NCI-H1436 treated with DMSO at 0.1 percent for 48 hours (cell line): ENCODE measurements at places on chromosomes 1 and 21.

DNA sequence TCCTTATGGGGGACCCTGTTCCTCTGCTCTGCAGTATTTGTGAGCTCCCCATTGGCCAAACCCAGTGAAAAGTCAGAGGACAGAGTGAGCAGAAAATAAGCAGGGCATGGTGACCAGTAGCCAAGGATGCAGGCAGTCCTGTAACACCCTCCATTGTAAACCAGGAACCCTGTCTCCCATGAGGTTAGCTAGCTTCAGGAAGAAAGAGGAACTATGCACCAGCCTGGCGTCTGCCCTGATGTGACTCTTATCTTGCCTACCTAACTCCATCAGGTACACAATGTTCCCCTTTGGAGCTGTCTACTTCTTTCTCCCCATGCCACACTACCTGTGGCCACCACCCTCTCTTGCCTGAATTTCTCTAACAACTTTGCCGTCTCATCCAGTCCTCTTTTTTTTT, 119.2 kb downstream of the LRIG2 start:
- DNase-seq: no peak

GRCh38 chr1:160428655-160429054, 28.3 kb downstream of the VANGL2 start:
- no peak for DNase-seq

DNA sequence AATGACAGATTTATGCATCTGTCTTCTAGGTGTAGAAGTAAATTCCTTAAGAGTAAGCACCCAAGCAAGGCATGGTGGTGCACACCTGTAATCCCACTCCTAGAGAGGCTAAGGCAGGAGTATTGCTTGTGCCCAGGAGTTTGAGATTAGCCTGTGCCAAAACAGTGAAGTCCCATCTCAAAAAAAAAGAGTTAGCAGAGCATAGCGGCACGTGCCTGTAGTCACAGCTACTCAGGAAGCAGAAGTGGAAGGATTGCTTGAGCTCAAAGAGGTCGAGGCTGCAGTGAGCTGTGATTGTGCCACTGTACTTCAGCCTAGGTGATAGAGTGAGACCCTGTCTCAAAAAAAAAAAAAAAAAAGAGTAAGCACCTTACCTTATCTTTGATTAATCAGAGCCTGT, 15.1 kb upstream of the TIPRL start:
- DNase-seq: no peak

- DNase-seq: no peak
These were observed 102.8 kb upstream of the SERTAD4 start for GRCh38 chr1:210129759-210130158.

- DNase-seq: no peak
These were observed 98.0 kb downstream of the WDR4 start for GRCh38 chr21:42781150-42781970.

- DNase-seq: peak; percentile 79
These were observed 14.5 kb upstream of the IKBKE start for GRCh38 chr1:206455666-206456344.

DNA sequence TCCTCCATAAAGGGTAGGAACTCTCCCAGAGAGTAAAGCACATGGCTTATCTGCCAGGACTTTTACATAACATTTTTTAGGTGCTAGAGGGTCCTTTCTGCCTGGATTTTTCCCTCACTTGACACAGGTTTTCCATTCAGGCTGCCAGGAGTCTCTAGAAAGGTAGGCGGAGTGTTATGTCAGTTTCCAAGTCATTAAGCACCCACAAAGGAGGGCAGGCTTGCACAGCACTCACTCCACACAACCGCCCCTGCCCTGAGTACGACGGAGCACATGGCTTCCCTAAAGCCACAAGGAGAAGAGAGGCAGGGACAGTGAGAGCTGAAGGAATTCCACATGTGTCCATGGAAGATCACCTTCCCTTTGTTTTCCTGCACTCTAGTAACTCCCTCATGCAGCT, 55.7 kb downstream of the CAPZB start:
- no peak for DNase-seq

DNA sequence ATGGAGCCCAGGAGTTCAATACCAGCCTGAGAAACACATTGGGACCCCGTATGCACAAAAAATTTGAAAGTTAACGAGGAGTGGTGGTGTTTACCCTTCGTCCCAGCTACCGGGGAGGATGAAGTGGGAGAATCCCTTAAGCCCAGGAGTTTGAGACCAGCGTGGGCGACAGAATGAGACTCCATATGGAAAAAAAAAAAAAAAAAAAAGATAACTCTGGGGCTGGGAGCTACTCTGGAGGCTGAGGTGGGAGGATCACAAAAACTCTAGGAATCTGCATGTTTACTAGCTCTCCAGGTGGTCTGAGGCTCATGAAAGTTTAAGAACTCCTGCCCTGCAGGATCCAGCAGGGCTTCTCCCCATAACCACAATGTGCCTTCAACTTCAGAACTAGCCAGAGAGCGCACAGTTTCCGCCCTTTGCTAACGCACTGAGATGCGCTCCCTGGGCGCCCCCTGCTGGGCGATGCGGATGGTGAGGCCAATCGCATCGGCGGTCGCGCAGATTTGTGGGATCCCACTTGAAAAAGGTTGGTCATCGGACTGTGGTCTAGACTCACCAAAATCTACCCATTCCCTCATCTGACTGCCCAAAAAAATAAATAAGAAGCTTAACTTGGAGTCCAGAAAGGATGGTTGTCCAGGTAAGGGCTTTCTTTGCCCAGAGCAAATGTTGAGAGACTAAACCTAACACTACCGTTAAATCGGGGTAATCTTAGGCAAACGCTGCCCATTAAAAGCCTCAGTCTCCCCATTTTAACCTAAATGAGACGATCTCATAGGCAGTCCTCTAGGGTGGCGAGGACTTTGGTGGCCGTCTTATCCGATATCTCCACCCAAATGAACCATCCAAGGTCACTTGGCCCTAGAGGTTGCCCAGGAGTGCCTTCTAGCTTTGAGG, 8.8 kb downstream of the ZNF683 start:
- DNase-seq: no peak

- DNase-seq: no peak
These were observed 435 bp downstream of the ILF2 start for GRCh38 chr1:153670257-153670858.

GRCh38 chr21:34636961-34637360, 22.0 kb upstream of the RCAN1 start:
- no peak for DNase-seq

DNA sequence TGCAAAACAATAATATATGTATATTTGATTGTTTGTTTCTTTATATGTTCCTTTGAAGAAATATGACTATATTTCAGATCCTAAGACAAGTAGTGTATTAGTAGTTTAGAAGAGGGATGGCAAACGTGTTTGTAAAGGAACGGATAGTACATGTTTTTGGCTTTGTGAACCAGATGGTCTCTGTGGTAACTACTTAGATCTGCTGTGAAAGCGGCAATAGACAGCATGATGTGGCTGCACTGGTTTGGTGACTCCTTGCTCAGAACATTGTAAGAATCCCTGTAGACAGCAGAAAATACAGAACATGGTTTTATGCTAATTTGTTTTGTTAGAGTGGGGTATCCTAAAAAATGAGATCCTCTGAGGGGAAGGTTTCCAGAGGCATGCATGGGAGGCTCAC, 3.1 kb downstream of the ACADM start:
- no peak for DNase-seq

- DNase-seq: no peak
These were observed 96.6 kb downstream of the SIPA1L2 start for GRCh38 chr1:232533328-232533727.

- no peak for DNase-seq
These were observed at the start of gene NAV1 for GRCh38 chr1:201538612-201539551. Gene NAV1 (plus strand): TSS chr1:201539127. CDS start chr1:201622885, 83,758 bp downstream.
